ENCODE measurements at places on chromosomes 12 and 14. TPM values are rescaled to one million over a fixed set of nuclear protein-coding genes. Genes with fewer than 3 reads are reported as not detected.

Gene TUNAR
- polyA plus RNA-seq, result 0.40 TPM

Gene PRMT5
- 89.7 TPM for polyA plus RNA-seq

Gene GLIPR1L1
- polyA plus RNA-seq, result 0.33 TPM

Gene IPO8
- polyA plus RNA-seq, result 36.4 TPM

- DNase-seq, result no peak
Observed at GRCh38 chr12:110123919-110124268, 263 bp upstream of the IFT81 start.

DNA sequence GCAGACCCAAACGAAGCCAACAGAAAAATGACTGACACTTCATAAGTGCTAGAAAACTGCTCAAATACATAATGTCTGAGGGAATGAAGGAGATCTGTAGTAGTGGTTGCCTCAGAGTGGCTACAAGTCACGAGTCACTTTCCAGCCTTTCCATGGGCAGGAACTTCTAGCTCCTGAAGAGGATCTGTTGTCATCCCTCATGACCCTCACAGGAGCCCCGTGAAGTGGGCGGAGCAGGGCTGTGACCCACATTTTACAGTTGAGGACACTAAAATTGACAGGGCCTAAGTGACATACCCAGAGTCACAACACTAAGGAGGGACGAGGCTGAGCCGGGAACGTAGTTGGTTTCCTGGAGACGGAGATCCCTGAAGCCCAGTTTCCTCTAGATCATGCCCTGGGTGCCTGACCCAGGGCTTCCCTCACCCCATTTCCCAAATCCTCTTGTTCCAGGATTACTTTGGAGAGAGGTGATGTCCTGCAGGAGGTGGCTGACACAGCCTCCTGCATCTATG is 45.8 kb upstream of the P2RX7 start:
- DNase-seq, result no peak

DNA sequence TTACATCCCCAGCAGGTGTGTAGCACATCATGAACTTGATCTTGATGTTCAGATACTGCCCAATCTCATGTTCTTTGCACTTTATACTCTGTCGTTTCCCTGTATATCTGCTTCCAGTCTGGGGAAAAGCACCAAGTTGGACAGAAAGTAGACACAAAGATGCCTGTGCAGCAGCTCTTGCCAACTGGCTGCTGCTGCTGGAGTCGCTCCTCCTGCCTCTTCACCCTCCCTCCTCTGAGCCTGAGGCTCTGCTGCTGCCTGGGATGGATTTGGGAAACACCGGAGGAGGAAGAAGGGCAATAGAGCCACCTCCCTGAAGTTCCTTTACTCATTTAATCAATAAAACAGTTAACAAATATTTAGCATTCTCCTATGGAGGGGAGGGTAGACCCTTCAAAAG is 32.4 kb downstream of the ADCK1 start:
- no peak for DNase-seq

GRCh38 chr14:88417594-88417993 is 32.1 kb downstream of the SPATA7 start:
- DNase-seq, result no peak

DNA sequence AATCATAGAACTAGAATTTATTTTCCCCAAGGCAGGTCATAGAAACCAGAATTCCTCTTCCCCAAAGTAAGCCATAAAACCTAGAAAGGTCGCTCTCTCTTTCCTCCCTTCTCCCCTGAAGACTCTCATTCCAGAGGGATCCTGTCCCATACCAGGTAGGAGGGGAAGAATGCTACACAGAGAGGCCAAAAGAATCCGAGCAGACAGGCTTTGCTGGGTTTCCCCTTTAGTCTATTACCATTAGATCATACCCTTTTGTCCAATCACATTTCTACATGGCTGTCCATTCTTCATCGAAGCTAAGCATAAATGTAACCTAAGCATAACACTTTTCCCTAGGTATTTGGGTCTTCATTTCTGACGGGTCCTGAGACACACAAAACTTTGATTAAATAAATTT is 204.5 kb downstream of the SPTSSA start:
- DNase-seq, result no peak

DNA sequence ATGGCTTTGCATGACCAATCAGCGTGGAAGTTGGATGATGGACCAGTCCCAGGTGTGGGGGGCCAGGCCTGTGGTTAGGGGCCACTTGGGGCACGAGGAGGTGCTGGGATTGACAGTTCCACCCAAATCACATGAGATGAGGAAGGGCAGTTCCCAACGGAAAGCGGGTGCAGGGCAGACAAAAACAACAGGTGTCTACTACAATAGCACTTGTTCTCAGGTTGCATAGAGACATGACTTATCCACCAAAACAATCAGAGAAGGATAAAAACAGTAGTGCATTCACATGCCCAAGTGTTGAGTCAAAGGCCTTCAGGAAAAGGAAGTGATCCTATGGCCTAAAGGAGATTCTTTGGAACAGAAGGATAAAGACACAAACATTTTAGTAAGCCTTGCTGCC is 14.6 kb upstream of the EIF2B2 start:
- no peak for DNase-seq

DNA sequence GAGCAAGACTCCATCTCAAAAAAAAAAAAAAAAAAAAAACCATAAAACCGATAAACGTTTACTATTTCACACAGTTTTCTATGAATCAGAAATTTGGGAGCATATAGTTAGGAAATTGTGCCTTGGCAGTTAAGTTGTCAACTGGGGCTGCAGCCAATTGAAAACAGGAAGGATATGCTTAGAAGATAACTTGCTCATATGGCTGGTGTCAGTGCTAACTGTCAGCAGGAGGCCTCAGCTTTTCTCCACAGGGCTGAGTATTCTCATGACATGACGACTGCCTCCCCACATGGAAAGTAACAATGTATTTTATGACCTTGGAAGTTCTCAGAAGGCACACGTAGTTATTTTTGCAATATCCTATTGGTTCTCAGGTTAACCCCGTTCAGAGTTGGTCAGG is 29.6 kb upstream of the OR5AU1 start:
- no peak for DNase-seq

GRCh38 chr14:32225378-32225920 is 22.4 kb upstream of the RNU6-8 start:
- DNase-seq, result no peak

- DNase-seq, result no peak
Observed at GRCh38 chr12:21456291-21456780, 18.9 kb downstream of the PYROXD1 start.

DNA sequence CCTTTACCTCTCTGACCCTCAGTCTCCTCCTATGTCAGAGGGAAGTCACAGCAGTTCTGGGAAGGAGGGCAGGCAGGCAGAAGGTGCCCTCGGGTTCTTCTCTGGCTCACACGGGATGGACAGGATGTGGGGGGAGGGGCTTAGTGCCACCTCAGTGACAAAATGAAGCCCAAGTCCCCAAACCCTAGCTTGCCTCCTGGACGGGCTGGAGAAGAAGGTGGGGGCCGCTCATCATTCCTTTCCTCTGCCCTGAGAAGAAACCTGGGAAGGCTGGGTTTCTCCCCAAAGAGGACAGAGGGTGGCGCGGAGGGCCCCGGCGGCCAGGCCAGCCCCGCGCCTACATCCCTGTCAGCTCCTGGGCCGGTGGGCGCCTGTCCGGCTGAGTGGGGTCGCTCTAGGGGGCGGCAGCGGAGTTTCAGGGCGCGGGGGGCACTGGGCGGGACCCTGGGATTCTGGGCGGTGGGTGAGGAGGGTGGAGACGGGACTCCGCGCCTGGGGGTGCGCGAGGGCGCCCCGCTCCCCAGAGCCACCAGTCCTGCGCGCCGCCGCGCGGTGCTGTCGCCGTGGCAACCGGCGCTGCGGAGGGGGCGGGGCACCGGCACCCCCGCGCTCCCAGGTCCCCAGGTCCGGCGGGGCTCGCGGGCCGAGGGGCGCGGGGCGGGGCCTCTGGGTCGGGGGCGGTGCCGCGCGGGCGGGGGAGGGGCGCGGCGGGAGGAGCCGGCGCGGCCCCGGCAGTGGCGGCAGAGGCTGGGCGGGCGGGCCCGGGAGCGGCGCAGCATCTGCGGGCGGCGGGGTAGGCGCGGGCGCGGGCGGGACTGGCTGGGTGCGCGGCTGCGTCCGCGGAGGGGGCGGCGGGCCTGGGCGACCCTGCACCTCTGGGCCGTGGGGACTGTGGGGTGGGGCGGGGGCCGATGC is at the start of gene TMEM121:
Gene TMEM121 (plus strand): TSS at position 723 of the 915 bp plus-strand sequence. CDS start 2,252 bp downstream, outside the sequence.
- DNase-seq, result no peak

DNA sequence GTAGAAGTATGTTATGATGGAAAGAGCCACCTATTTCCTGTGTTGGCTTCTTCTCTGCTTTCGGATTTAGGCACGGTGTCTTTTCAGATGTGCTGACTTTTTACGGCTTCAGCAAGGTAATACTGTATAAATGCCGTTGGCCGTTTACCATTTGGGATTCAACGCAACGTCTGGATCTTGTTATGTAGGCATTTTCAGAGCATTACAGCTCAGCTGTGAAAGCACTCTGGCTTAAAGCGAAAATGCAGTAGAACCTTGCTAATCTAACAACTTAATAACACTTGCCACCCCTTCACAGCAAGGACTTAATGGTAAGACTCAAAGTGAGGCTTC is 229.9 kb downstream of the EFCAB11 start:
- no peak for DNase-seq

DNA sequence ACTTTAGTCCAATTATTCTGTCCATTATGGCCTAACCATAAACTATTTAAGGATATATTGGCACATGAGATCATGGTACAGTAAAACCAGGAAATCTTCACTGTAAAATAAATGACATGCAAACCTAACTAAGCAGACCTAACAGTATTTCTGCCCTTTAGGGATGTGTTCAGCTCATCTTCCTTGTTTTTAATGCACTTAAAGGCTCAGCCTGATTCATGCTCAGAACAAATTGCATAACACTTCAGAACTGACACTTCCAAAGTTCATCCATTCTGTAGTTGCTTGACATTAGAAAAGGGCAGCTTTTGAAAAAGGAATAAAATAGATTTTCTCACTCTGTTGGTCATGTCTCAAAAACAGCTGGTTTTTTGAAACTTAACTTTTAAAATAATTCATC is 708.5 kb downstream of the C12orf50 start:
- no peak for DNase-seq

Measured in left renal pelvis (tissue), 4 donors.